Cerebellar nuclear complex (tissue), 1 donor: ENCODE measurements at places on chromosomes 7 and 10.

- no peak for DNase-seq
Measured at GRCh38 chr10:83516788-83517187, 622.5 kb upstream of the GHITM start.

- no peak for DNase-seq
Measured at GRCh38 chr7:117780832-117781231, 92.4 kb downstream of the CTTNBP2 start.

DNA sequence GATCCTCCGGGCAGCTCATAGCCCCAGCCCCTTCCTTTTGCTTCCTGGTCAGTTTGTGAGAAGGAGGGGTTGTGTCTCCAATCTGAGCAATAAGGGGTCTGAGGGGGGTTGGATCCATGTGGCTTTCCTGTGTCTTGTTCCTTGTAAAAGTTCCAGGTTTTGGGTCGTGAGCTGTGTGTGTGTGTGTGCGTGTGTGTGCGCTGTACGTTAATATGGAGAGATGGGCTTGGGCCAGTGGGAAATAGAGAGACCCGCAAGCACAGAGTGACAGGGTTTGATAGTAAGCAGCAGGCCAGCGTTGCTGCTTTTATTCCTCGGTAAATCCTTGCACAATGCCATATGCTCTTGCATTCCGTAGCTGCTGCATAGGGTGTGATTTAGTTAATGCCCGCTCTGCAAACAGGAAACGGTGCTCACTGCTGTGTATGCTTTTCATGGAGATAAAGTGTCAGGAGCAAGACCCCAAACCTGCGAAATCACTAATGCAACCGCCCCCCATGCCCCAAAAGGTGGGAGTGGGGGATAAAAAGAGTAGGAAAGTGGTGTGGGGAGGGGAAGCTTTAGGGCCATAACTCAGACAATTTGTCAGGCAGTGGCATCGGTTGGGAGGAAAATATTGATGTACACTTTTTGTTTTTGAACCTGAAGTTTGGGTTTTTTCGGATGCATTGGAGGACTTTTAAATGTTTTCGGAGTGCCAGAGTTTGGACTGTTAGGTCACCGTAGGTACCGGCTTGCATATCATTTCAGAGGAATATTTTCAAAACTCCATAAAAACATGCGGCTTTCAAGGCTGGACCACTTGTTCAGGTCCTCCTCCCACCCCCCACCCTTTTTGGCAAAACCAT is 108.7 kb downstream of the TCF7L2 start:
- DNase-seq, result no peak

DNA sequence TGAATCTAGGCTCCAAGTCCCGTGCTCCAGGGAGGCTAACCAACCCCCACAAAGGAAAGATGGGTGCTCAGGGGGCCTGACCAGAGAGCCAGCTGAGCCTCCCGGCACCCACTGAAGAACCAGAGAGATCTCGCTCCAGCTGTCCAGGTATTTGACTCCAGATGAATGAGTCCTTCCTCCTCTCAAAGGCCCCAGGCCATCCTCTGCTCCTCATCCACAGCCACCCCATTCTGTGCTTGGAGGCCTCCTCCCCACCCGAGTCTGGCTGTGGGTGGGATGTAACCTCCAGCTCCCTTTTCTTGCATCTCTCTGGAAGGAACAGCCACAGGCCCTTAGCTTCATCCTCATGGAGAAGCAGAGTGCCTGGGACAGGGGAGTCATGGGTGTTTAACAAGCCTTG is 44.6 kb downstream of the VSTM4 start:
- DNase-seq, result no peak

GRCh38 chr10:12720217-12720981 is 281.1 kb downstream of the CCDC3 start:
- DNase-seq, result no peak

GRCh38 chr7:38425509-38425908 is 152.1 kb upstream of the TARP start:
- DNase-seq, result no peak

- no peak for DNase-seq
Measured at GRCh38 chr7:22561321-22561811, 61.4 kb upstream of the STEAP1B start.

DNA sequence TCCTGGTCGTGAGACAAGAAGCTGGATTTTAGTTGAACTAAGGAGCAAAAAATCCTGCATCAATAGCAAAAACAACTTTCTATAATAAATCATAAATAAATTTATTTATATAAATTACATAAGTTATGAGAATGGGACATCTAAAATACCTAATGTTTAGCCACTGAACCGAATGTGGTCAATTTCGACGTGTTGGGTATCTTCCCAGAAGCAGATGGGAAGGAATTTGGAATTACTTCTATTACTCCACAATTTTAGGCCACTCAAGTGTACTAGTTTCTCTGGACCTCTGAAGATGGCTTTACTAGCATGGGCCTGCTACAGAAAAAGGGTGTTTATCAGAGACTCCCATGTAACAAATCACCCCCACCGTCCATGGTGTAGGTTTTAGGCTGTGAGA is 172.0 kb downstream of the PRPF18 start:
- no peak for DNase-seq
